ENCODE measurements at places on chromosomes 5 and 9.

- DNase-seq = no peak
Observed at GRCh38 chr5:54049963-54050362, 260.4 kb downstream of the ARL15 start.

DNA sequence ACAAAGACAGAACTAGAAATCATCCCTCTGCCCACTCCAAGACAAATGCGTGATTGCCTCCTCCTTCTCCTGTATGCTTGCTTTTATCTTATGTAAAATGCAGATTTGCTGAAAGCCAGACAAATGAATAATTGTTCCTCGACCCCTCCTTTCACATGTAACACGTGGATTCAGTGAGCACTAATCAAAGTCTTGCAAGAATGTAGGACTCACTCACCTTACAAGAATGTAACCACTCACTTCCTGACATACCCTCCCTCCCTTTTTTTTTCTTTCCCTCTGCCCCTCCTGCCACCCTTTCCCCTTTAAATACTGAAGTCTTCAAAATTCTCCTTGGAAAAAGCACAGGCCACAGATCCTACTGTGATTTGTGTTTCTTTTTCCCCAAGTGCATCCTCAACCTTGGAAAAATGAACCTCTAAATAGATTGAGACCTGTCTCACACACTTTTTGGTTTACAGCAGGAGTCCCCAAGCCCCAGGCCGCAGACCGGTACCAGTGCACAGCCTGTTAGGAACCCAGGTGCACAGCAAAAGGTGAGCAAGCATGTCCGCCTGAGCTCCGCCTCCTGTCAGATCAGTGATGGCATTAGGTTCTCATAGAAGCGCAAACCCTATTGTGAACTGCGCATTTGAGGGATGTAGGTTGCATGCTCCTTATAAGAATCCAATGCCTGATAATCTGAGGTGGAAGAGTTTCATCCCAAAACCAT is 29.4 kb upstream of the HSD17B3 start:
- no peak for DNase-seq

- no peak for DNase-seq
Observed at GRCh38 chr5:149344151-149344550, 1.1 kb upstream of the GRPEL2 start.

DNA sequence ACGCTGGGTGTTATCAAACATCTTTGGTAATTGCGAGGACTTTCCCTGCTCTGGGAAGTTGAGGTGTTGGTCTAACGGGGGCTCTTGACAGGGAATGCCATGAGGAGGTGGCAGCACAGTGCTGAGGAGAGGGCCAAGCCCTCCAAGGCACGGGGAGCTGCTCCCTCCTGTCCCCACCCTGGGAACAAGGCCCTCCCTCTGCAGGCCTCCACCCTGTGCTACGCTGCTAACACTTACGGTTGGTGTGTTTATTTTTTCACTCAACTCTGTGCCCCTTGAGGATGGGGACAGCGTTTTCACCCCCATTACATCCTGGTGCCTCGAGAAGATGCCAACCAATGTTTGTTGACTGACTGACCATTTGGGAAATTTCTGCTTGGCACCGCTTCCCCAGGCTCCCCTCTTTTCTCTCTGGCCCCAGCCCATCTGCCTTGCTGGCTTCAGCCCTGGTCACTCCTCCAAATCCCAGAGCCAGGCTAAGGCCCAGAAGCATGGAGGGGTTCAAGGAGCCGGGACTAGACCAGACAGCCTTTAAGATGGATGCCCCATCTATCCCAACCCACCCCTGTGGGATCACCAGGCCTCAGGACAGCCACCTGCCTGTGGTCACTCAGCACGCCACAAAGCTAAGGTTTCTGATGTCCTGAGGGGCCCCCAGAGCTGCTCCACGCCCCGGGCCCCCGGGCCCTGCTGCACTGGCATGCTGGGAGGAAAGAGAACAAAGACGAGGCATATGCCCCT is 125.7 kb downstream of the BARX1 start:
- DNase-seq = no peak

GRCh38 chr5:92922231-92922967 is 658.6 kb downstream of the NR2F1-AS1 start:
- DNase-seq = no peak

DNA sequence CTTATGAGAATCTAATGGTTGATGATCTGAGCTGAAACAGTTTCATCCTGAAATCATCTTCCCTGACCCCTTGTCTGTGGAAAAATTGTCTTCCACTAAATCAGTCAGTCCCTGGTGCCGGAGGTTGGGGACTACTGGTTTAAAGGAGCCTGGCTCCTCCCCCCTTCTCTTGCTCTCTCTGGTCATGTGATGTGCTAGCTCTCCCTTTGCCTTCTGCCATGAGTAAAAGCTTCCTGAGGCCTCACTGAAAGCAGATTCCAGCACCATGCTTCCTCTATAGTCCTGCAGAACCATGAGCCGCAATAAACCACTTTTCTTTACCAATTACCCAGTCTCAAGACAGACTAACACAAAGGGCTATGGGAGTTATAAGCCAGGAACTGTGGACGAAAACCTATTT is 54.7 kb downstream of the RASA1 start:
- no peak for DNase-seq

- no peak for DNase-seq
Observed at GRCh38 chr9:37621273-37622121, 29.1 kb upstream of the TOMM5 start.

GRCh38 chr5:143791848-143792731 is 19.9 kb upstream of the HMHB1 start:
- no peak for DNase-seq

DNA sequence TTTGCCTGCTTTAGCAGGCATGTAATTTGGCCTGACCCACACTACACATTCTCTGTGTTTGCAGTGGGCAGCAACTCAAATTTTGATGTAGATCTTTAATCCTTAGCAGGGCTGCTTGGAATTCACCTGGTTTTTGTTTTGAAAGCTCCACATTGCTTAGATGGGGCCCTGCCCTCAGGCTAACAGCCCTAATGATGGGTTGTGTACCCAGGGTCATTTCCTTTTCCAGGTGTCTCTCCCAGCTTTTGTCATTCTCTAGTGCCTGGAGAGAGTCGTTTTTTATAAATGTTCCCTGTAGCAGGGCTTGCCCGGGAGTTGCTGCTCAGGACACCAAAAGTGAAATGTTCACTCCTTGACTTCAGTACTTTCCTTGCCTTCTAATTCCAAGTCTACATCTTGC is 126.3 kb downstream of the TRIO start:
- DNase-seq = no peak

- DNase-seq = no peak
Observed at GRCh38 chr9:116959809-116960208, 272.7 kb downstream of the TRIM32 start.

DNA sequence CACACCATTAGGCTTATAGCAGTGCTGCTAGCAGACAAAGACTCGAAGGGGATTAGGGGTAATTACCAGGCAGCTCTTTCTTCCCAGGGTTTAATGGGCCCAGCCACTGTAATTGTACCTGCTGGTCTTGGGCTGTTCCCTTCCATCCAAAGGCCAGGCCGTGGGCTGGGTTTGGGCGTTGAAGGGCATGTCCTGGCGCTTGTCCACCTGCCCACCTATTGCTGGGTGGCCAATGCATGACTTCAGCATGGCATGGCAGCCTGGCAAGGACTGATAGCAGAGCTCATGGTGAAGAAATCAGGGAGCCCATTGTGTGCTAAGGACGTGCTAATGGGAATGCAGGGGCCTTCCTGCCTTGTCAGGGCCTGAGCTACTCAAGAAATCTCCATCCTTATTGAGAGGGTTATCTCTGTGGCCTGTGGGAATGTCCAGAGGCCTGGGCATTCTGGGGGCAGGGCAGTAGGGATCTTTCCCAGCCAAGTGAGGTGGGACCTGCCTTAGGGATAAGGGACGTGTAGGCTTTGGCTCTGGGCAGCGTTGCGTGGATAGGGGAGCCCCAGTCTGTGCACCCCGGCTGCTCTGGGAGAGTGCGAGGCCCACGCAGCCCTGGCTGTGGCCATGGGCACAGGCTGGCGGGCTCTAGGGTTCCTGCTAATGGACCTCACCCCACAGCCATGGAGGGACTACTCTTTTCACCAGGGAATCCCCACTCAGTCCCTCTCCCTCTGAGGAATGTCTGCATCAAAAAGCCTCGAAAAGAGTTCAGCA is 116.1 kb upstream of the PITX1 start:
- DNase-seq = no peak

GRCh38 chr9:17824616-17825264 is 245.9 kb downstream of the SH3GL2 start:
- no peak for DNase-seq

- no peak for DNase-seq
Observed at GRCh38 chr5:9264301-9264700, 281.6 kb downstream of the SEMA5A start.

GRCh38 chr5:94793113-94793815 is 174.8 kb downstream of the SLF1 start:
- DNase-seq = peak; percentile 22

DNA sequence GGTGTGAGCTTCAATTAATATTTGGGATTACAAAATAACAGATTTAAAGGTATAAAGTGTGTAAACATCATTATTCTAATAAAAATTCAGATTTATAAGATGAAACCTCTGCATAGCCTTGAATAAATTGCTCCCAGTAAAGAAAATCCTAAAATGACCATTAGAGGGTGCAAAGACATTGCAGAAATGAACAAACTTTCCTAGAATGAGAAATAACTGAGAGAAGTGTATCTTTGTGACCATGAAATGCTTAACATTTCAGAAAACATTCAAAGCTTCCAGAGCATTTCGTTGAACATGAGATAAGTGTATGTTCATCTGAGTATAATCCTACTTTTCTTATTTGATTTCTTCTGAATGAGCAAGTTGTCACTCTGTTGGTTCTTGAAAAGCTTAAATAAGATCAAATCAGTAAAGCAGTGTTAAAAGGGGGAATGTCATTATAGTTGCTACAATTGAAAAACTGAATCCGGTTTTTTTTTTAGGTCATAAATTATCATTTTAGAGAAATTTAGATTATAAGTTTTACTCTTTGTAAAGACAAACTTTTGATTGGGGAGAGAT is 24.7 kb upstream of the NUDT12 start:
- no peak for DNase-seq

DNA sequence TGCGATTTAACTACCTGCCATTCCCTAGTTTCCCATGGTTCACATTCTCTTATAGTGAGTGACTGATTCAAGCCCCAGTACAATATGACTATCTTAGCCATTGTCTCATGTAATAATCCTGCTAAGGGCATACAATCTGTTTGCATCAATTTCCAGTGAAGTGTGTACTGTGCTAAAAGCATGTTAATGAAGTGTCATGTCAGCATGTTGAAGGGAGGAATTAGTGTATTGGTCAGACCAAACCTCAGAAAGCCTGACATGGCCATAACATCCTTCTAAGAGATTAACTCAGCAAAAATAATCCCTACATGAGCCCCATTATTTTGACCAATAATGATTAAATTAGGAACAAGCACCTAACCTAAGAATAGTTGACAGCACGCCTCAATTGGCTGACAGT is 442.4 kb downstream of the ENC1 start:
- DNase-seq = no peak

All from activated T-helper 2 cell treated with anti-CD3 and anti-CD28 coated beads, Interferon-gamma antibody, Interleukin-2, Interleukin-4, amounts not matched to agents 10 μg/mL and 5 μg/mL and 100 μg/mL, durations not matched to agents 14 hours and 24 hours and 36 hours (primary cell).